ENCODE measurements at places on chromosomes 2 and 18.

- no peak for DNase-seq
These were observed 753 bp downstream of the ITPRIPL1 start for GRCh38 chr2:96325884-96326255.

GRCh38 chr18:75135158-75135725 is 73.7 kb downstream of the PTGR3 start:
- DNase-seq, result no peak

- DNase-seq, result no peak
These were observed 10.0 kb downstream of the WDR35 start for GRCh38 chr2:19979932-19980331.

DNA sequence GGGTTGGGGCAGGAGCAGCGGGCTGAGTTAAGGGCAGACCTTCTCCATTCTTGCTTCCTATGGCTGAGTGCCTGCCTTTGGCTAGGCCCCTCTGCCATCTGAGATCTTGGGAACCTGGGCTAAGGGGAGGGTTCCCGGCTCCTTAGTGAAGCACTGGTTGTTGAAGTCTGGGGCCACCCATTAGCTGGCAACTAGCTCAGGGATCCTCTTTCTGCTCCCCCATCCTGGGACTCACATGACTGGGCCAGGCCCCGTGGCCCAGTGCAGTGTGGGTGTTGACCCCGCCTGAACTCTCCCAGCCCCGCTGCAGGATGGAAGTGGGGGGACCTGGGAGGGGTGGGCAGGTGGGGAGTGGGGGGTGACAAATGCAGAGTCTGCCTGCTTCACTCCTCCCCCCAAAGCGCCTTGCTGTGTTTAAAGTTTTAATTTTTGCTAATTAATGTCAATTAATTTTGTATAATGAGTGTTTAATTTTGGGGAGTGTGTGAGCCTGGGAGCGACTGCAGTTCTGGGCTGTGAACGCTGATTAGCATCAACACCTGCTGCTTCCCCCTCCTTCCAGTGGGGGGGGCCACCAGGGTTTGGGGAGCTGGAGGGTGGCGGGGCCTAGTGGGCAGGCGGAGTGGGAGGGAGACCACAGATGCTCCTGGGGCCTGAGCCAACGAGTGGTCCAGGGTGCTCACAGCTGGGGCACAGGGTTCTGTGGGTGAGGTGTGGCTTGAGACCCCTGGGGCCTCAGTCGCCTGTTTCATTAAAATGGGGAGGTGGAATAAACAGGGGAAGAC is 55.2 kb downstream of the EMX1 start:
- no peak for DNase-seq

DNA sequence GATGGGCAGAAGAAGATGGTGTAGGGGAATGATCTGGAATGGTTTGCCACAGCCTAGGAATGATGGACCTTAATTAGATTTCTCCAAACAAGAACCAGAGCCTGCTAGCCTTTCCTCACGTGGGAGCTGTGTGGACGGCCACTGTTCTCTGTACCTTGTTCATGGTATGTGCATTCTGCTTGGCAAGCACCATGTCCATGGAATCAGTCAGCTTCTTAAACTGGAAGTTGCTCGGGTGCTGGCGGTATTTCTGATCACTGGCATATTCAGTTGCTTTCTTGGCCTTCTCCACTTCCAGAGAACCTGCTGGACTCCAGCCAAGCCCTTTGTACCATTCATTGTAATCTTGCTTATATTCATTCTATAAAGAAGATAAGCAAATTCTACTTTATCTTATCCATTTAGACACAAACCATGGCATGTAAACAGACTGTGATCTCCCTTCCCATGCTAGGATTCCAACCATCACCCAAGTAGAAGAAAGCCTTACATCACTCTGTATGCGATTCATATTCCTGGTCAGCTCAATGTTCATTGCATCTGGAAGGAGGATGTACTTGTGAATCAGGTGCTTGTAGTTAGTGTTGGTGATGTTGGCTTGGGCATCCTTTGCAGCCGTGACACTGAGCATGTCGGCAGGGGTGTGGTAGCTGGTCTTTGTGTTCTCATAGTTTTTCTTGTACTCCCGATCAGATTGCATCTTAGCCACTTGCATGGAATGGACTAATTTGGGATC is 78.4 kb downstream of the NEB start:
- no peak for DNase-seq

DNA sequence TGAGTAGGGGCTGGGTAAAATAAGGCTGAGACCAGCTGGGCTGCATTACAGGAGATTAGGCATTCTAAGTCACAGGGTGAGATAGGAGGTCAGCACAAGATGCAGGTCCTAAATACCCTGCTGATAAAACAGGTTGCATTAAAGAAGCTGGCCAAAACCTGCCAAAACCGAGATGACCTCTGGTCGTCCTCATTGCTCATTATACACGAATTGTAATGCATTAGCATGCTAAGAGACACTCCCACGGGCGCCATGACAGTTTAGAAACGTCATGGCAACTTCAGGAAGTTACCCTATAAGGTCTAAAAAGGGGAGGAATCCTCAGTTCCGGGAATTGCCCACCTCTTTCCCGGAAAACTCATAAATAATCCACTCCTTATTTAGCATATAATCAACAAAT is 132.2 kb downstream of the ARL4C start:
- DNase-seq, result no peak

GRCh38 chr2:195646424-195646823 is 10.6 kb upstream of the SLC39A10 start:
- no peak for DNase-seq

DNA sequence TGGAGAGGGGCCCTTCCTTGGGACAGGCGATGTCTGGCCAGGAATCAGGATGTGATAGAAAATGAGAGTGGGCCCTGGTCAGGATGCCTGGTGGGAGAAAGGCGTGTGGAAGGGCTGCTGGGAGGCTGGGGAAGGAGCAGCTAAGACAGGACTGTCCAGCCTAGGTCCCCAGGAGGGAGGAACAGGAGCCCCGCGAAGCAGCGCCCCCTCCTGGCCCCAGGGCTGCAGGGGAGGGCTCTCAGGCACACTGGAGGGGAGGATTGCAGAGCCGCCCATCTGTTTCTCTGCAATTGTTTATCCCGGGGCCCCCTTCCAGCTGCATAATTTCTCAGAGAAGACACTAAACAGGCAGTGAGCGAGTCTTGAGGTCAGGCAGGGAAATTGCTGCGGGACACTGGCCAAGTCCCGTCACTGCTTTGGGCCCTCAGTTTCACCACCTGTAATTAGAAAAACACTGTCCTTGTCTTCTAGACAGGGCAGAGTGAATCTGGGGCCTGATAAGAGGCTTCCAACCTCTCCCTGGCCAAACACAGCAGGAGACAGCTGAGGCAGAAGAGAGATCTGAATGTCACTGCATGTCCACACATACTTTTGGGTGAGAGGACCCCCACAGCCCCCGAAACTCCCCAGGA is 3.9 kb upstream of the NPPC start:
- DNase-seq, result no peak

- no peak for DNase-seq
These were observed 247.6 kb downstream of the TNS1 start for GRCh38 chr2:217755027-217755745.

DNA sequence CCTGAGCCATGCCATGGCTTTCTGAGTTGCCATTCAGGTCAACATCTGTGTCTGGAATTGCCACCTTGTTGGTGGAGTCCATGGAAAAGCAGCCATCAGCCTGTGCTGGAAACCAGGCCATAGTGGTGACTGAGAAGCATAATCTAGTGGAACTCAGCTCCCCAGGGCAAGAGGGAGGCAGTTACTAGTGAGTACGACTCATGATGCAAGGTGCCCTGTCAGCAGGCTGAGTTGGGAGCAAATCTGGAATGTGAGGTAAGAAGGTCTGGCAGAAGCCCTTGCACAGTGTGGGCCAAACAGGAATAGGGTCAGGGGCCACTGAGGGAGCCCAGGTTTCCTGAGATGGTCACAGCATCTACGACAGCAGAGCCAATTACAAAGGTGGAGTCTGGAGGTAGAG is 37.1 kb downstream of the SULT1C2 start:
- peak; percentile 46 for DNase-seq

DNA sequence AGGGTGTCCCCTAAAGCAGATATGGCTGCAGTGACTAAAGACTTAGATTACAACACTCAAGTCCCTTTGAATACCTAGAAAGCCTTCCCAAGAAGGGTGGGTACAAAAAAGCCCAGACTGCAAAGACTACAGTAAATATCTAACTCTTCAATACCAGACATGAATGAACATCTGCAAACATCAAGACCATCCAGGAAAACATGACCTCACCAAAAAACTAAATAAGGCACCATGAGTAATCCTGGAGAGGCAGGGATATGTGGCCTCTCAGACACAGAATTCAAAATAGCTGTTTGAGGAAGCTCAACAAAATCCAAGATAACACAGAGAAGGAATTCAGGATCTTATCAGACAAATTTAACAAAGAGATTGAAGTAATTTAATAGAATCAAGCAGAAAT is 138.2 kb upstream of the OTOS start:
- no peak for DNase-seq

GRCh38 chr2:237964578-237965404 is 2.0 kb upstream of the UBE2F start:
- no peak for DNase-seq

DNA sequence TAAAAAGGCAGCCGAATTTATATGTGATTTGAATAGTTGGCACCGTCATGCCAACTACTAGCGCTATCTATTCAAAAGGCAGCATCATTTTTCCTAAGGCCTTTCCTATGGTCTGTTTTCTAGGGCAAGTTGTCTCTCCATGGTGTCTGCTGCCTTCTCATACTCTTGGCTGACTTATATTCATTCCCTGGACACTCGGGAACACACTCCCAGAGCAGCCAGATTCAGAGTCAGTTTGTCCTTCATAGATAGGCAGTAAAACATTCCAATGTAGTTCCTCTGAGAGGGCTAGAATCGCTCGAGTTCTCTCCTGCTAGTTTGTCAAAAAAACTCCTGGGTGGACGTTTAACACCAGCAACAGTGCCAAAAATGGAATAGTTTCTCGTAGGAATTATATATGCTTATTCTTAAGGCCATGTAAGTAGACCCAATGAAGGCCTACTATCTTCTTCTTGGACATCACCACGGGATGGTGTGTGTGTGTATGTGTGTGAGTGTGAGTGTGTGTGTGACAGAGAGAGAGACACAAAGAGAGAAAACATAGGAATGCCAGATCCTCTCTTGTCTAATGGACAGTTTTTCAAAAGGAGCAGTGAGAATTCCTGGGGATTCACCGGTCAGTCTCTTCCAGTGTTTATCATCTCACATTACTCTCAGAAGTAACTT is 129.3 kb upstream of the CTAGE1 start:
- DNase-seq, result no peak

DNA sequence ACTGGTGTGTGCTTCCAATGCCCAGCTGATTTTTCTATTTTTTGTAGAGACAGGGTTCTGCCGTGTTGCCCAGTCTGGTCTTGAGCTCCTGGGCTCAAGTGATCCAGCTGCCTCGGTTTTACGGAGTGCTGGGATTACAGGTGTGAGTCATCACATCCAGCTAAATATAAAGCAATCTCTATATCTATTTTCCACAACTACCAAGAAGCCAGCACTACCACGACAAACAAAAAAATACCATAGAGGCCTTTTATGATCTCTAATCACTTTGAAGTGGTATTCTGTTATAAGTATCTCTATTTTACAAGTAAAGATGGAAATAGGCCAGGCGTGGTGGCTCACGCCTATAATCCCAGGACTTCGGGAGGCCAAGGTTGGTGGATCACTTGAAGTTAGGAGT is 34.7 kb downstream of the C2orf74 start:
- no peak for DNase-seq

All from RCC 7860 (cell line).